KBM-7 (cell line): ENCODE measurements at places on chromosomes 3 and 15.

DNA sequence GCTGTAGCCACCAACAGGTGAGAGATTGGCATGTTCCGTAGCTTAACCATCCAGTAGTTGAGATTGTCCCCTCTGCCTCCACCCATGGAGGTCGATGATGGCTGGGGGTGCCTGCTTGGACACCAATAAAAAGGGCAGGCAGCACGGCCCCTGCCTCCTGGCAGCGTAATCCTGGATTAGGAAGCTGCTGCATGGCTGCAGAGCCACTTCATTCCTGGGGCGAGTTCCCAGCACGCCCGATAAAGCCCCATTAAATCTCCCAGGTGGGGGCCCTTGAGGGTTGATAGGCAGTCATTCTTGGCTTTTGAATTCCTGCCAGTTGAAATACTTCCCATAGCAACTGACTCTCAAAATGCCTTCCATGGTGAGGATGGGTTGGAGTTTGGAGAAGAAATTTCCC lies 67.8 kb downstream of the PLXNA1 start:
- no peak for DNase-seq

GRCh38 chr3:142652826-142653292 lies 56.7 kb downstream of the PLS1 start:
- DNase-seq, result no peak

GRCh38 chr3:128497305-128498126 lies 4.5 kb upstream of the GATA2 start:
- DNase-seq, result peak; percentile 84

GRCh38 chr15:62672268-62672667 lies 370.3 kb upstream of the TPM1 start:
- DNase-seq, result no peak

GRCh38 chr3:150770681-150771080 lies 7.7 kb upstream of the SIAH2 start:
- DNase-seq, result no peak
